ENCODE measurements at places on chromosomes 2 and 18.
A peak's percentile ranks its signal among the peaks of the same experiment; 100 is the strongest.

- DNase-seq: no peak
These were observed 25.9 kb downstream of the HS6ST1 start for GRCh38 chr2:128292599-128293425.

- DNase-seq: no peak
These were observed 655.4 kb downstream of the GALR1 start for GRCh38 chr18:77905011-77905410.

- DNase-seq: no peak
These were observed 167.0 kb downstream of the LAMA1 start for GRCh38 chr18:6950641-6951040.

- no peak for DNase-seq
These were observed 124.2 kb upstream of the SIX3 start for GRCh38 chr2:44817256-44817655.

DNA sequence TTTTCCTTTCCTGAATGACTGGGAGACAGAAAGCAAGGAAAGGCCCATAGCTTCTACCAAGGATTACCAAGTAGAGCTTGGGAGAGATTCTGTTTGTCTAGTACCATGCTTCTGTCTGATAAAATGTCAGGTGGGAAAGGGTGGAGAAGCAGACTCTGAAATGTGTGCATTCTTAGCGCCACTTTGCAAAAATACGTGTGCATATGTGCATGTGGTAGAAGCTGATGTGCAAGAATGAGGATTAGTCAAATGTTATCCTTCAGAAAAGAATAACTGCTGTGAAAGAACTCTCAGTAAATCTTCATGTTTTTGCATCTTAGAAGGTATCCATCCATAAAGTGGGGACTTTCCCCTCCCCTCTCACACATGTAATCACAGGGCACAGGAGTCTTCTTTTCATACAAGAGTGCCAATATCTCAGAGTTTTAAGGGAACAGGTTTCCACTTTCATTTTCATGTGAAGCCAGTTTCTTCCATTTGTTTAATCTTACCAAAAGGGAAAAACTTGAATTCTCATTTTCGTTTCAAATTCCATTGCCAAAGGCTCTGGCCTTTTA, 15.4 kb upstream of the DGKD start:
- no peak for DNase-seq

DNA sequence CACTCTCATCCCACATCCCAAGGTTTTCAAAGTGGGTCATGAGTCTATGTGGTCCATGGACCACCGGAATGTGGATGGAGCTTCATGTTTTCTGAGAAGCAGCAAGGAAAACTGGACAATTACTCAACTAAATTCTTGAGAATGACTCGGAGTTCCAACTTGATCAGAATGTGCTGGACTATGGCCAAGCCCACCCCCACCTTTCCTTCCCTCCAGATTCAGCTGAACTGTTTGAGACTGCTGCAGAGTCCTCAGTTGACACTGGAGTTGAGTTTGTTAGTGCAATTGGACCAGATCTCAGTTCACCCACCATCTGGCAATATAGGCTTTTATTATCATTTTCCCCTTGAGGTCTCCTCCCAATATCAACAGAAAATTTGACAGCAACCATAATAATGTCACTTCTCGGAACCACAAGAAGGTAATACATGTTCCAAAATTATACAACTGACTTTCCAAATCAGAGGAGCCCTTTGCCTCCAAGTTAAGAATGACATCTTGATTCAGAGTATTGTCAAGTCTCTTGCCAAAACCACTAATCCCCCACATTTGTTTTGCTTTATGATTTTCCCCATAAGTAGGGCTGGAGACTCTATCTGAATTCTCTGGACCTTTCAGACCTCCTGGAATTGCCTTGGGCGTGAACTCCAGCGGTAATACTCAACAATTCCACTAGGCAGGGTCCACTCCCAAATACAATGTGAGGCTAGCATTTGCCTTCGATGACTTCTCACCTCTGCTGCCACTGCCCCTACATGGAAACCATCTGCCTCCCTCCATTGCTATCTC, 8.8 kb downstream of the COL4A4 start:
- no peak for DNase-seq

DNA sequence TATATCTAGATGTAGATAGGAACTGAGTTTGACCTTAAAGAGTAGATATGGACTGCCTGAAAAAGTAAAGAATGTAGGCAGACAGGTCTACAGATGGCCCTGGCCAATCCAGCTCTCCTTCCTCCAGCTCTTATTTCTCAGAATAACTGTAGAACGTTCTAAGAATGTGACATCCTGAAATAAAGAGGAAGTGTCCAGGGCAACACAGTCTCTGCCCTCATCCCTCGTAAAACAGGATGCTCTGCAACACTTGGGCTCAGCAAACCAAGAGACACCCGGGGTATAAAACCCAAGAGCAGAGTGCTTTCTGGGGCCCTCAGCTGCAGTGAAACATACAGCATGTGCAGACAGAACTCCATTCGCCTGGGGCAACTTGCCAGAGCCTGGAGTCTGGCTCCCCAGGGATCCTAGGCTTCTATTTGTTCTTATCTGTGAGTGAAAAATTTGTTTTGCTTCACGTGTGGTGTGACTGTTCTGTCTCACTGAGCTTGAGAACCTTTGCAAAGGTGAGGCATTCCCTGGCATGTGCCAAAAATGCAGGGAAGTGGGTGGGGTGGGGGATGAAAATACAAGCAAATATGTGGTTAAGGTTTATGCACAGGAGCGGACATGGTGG, 401.0 kb downstream of the SETBP1 start:
- DNase-seq: no peak

- no peak for DNase-seq
These were observed 89.1 kb downstream of the COL6A3 start for GRCh38 chr2:237324837-237325236.

- no peak for DNase-seq
These were observed 1160.7 kb downstream of the CNTNAP5 start for GRCh38 chr2:125185691-125186270.

GRCh38 chr2:85760371-85760770, 6.6 kb downstream of the ATOH8 start:
- DNase-seq: no peak

- DNase-seq: no peak
These were observed 220.9 kb downstream of the SMAD2 start for GRCh38 chr18:47709556-47709955.

DNA sequence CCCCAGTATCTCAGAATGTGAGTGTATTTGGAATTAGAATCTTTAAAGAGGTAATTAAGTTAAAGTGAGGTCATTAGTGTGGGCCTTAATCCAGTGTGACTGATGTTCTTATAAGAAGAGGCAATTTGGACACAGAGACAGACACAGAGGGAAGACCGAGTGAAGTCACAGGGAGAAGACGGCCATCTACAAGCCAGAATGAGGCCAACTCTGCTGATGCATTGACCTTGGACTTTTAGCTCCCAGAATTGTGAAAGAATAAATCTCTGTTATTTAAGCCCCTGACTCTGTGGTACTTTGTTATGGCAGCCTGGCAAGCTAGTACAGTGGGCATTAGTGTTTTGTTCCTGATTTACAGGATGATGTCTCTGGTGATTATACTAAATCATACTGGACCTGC, 64.6 kb downstream of the LTBP1 start:
- DNase-seq: no peak

GRCh38 chr18:62198259-62198658, 11.2 kb downstream of the RELCH start:
- no peak for DNase-seq

DNA sequence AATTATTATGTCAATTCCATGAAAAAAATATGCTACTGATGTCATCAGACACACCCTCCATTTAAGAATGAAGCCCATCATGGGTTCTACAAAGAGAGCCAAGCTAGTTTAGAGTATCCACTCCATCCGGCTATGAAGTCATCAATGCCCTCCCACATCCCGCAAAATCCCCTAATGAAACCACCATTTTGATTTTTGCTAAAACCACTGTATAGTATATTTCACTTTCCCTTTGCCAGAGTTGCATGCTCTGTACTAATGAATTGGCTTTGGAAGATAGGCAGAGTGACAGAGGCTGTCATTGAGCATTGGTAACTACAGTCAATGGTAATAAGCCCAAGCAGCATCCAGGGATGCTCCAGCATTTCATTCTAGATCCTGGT, 118.6 kb downstream of the ANKRD44 start:
- DNase-seq: no peak

GRCh38 chr18:54035927-54036326, 188.5 kb downstream of the MBD2 start:
- no peak for DNase-seq

- DNase-seq: no peak
These were observed 33.8 kb downstream of the HS1BP3 start for GRCh38 chr2:20617081-20617575.

- no peak for DNase-seq
These were observed 87.0 kb downstream of the ZEB2 start for GRCh38 chr2:144432921-144433320.

GRCh38 chr2:29518010-29518409, 402.8 kb downstream of the CLIP4 start:
- DNase-seq: no peak

DNA sequence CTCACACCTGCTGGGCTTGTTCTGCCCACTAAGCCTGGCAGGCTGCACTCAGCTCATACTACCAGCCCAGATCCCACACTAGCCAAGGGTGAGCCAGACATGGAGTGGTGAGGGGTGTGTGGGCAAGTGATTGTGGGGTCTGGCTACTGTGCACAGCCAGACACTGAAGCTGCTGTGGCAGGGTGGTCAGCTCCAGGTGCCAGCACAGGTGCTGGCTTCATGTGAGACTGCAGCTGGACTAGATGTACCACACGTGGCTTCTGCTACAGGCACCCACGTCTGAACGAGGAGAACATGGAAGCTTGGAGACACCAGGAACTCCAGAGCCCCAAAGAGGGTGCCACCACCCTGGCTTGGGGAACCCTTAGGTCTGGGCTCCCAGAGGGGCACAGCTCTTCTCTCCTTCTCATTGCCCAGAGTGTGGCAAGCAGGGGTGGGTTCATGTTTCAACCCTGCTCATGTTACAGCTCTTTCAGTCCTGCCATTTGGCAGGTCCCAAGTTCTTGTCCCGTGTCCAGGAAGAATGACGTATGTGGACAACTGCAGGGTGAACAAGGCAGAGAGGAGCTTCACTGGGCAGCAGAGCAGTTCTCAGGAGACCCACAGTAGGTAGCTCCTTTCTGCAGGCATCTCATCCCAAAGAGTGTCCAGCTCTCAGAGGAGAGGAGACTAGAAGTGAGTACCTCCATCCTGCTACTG, 1624.2 kb upstream of the TMEFF2 start:
- no peak for DNase-seq

DNA sequence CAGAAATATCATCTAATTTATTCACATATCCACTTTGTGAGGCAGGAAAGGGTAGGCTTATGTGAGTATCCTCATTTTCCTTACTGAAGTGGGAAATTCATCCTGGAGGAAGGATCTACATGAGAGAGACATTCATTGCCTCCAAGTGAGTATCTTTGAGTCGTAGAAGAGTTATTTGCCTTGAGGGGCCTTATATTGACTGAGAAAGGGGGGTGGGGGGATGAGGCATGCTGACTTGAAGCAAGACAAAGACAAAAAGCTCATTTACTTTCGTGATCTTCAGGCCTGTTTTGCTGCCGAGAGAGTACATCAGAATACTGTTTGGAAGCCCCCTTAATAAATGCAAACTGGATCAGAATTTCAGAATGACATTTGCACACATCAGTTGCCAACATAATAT, 17.6 kb upstream of the NEDD4L start:
- DNase-seq: no peak

- DNase-seq: no peak
These were observed 315.8 kb upstream of the NRP2 start for GRCh38 chr2:205366336-205367060.

DNA sequence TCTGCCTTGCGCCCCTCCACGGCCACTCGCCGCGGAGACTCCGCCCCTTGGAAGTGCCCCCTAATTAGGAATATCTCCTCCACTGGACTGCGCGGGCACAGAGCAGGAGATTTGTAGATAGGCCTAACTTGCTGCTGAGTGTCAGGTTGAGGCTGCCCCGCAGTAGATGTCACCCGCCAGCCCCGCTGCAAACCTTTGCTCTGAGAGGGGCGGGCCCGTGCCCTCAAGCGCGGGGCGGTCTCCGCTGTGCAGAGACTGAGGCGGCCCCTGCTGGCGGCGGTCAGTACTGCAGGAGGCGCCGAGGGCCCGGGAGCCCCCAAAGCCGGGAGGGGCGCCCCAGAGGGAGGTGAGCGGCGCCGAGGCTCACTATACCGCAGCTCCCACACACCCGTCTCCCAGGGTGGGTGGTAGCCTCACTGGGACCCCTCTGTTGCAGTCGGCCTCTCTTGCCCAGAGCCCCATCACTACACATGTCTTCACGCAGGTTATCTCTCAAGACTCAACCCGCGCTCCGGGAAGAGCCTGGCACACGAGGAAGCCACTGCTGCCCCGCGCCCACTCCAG, 2.9 kb upstream of the NEURL3 start:
- peak; percentile 86 for DNase-seq

- DNase-seq: no peak
These were observed 423.0 kb downstream of the IRS1 start for GRCh38 chr2:226376516-226377180.

DNA sequence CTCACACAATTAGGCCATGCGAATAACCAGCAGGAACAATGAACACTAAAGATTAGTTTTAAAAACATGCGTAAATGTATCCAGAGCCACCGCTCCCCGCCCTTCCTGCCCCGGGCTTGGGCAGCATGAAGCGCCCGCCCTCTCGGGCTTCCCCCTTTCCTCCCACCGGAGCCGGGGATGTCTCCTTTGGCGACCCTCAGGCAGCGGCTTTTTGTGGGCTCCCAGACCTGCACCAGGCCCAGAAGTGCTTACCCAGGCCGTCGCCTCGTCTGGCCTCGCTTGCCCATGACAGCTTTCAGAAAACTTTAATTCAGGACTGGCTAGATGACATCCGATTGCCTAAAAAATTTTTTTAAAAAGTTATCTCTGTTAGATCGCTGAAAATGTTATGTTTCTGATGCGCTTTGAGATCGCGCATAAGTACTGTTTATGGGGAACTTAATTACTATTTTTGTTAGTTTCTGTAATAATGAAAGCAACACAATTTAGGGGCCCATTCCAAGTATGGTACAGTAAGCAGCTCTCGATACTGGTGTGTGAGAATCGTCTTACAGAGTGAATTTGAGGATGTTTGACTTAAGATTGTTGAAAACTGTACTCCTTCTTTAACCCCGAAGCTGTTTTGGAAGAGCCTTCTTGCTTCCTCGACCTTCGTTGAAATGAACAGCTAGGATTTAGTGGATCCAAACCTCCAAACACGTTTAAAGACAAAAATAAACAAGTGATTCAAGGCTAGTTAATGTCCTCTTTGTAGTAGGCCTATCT, 1.1 kb downstream of the MAP3K20 start:
- no peak for DNase-seq

Measured in activated CD4-positive, alpha-beta T cell treated with anti-CD3 and anti-CD28 coated beads, Interleukin-2, amount 50 U/mL, for 24 hours (primary cell).